ENCODE measurements at places on chromosomes 2 and 18.
A peak's percentile ranks its signal among the peaks of the same experiment; 100 is the strongest.

GRCh38 chr18:24200494-24201290 lies 61.8 kb downstream of the CABYR start:
- no peak for DNase-seq

- no peak for DNase-seq
Observed at GRCh38 chr2:199804831-199805230, 46.2 kb downstream of the FTCDNL1 start.

- peak; percentile 39 for DNase-seq
Observed at GRCh38 chr2:98730053-98730706, 752 bp downstream of the MGAT4A start.

- DNase-seq: no peak
Observed at GRCh38 chr2:211901226-211901846, 637.3 kb downstream of the ERBB4 start.

GRCh38 chr2:5959836-5960820 lies 267.9 kb downstream of the SOX11 start:
- no peak for DNase-seq

GRCh38 chr2:27954771-27955383 lies 64.3 kb downstream of the BABAM2 start:
- peak; percentile 19 for DNase-seq

DNA sequence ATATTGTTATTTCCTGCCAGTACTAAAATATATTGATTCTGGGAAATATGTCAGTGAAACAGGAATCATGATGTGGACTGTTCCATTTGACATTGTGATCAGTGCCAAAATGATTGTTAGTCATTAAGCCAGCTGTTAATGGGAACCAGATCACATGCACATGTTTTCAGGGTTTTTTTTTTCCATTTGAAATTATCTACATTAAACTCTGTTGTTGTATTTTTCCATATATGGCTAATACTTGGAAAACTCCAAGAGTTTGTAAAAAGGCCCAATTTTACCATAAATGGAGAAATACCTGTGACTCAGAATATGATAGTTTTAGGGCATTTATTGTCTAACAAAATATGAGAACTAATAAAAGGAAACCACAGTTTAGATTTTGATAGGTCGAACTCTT lies 13.4 kb downstream of the ITGAV start:
- no peak for DNase-seq

DNA sequence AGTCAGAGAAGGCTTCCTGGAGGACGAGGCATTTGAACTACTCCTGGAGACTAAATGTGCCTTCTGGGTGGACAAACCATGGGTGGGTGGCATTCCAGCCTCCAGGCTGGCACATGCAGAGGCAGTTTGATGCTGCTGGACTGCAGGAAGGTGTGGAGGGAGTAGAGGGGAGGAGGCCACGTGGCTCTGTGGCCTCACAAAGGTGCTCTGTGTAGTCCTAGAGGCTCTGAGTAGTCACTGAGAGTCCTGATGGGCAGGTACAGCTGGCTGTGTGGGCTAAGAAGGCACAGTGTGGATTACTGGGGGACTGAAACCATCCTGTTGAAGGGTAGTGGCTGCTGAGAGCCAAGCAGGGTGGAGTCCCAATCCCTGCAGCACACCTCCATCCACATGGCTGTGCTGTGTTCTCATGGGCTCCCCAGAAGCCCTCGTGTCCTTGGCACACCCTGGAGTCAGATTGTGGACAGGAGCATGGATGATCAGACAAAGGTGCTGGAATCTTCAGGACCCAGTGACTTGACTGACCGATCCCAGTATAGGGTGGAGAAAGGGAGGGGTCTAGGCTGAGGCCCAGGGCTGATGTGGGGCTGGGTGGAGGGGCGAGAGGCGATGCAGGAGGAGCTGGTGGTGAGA lies 87.4 kb upstream of the HS6ST1 start:
- DNase-seq: no peak

DNA sequence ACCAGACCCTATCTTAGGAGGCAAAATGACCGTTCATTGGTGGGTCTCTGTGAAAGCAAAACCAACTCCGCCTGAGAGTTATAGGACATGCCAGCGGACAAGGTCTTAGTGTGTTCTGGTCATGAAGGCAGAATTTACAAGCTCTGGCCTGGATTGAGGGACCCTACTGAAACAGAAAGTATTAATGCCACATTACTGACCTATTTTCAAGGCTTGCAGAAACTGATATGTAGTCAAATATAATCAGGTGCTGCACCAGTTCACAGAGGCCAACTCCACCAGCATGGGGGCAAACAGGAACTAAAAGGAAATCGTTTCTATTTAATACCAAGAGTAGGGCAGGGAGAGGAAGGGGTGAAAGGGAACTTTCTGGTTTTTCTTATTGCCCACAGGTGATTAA lies 19.7 kb downstream of the TYMS start:
- no peak for DNase-seq

- DNase-seq: no peak
Observed at GRCh38 chr18:46754661-46755292, 2.1 kb downstream of the ST8SIA5 start.

DNA sequence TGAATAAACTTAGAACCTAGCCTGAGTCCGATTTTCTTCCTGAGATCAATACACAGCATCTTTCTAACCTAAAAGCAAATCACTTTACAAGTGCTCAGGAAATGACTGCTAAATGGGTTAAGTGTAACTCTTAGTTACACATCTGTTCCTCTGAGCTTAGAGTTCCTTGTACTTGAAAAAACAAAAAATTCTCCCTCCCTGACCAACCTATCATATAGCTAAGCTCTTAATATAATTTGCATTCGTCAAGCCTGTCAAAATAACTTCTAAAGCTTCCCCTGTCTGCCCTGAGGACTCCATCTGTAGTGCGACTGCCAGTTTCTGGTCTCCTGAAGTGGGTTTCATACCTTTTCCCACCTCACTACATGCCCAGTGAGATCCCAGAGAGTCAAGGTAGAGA lies 190.4 kb downstream of the NCK2 start:
- no peak for DNase-seq

DNA sequence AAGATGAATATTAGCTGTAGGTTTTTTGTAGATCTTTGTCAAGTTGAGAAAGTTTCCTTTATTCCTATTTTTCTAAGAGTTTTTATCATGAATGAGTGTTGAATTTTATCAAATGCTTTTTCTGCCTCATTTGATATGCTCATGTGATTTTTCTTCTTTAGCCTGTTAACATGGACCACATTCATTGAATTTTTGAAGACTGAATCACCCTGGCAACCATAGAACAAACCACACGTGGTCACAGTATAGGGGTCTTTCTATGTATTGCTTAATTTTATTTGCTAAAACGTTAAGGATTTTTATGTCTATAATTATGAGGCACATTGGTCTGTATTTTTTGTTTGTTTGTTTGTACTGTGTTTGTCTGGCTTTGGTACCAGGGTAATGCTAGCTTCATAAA lies 201.7 kb upstream of the CWC22 start:
- DNase-seq: no peak

- DNase-seq: no peak
Observed at GRCh38 chr2:160247296-160248035, 47.4 kb upstream of the ITGB6 start.

DNA sequence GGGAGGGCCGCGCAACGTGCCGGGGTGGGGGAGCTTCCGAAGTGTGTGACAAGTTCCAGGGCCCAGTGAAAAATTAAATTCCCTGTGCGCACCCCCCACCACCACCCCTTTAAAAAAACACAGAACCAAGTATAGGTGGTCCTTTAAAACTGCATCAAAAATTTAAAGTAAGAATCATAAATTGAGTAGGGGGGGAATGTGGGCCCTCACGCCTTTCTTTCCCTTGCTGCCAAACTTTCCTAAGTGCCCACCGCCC lies 2.5 kb downstream of the BCL11A start:
- no peak for DNase-seq

- DNase-seq: no peak
Observed at GRCh38 chr18:22197668-22198067, 28.3 kb downstream of the GATA6 start.

DNA sequence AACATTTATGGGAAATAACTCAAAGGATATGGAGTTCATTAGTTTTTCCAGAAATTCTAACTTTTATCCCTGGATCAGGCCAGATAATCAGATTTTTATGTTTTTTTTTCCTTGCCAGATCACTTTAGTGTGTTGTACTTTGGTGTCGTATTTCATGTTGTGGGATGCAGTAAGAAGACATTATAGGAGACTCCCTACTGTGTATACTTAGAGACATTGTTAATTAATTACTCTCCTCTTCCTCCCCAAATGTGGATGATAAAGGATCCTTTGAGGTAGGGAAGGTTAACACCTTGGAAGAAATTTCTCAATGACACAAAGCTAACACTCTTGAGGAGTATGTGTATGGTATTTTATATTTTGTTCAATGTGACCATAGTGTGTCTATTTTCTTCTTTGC lies 120.5 kb downstream of the LYPD6B start:
- no peak for DNase-seq

DNA sequence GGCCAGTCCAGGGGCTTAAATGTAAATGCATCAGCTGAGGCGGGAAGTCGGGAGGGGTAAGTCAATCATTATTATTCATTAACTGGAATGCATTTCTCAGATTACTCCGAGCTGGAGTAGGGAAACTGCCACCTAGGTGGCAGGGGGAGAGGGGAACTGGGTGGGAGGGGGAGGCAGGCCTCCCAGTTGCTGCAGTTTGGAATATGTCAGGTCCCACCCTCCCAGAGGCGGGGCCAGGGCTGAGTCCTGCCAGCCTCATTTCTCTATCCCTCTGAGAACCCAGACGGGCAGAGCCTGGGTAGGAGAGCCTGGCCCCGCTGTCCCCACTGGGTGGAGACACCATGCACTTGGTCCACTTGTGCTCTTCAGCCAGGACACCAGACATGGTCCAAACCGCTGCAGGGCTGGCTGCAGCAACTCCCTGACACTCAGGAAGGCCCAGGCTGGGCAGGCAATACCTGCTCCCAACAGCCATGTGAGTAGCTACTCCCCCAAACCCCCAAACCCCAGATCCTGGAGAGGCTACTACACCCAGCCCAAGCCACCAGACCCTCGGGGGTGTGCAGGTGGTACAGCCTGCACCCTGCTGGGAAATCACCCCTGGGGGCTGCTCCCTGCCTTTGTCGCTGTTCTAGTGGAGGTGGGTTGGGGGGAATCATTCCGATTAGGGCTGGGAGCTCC lies at the start of gene GPBAR1:
Gene GPBAR1 (plus strand): TSS at position 274 of the 681 bp plus-strand sequence. CDS start 1,710 bp downstream, outside the sequence.
- no peak for DNase-seq

GRCh38 chr2:77459840-77460239 lies 62.3 kb downstream of the LRRTM4 start:
- DNase-seq: no peak

- no peak for DNase-seq
Observed at GRCh38 chr2:3034856-3035255, 342.8 kb downstream of the EIPR1 start.

DNA sequence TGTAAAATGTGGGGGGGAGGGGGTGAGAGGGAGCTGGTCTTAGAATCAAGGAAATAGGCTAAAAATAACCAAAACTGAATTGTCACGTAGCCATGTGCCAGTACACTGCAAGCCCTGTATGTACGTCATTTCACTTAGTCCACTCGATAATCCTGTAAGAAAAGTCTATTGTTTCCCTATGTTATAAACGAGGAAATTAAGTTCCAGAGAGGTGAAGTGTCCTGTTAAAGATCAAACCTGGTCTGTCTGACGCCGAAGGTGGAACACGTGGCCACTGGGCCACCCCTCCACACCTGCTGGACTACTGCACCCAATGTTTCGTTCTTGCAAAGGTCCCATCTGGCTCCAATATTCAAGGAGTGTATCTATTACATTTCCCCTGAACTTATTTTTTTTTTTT lies 29.6 kb downstream of the TFCP2L1 start:
- DNase-seq: no peak

DNA sequence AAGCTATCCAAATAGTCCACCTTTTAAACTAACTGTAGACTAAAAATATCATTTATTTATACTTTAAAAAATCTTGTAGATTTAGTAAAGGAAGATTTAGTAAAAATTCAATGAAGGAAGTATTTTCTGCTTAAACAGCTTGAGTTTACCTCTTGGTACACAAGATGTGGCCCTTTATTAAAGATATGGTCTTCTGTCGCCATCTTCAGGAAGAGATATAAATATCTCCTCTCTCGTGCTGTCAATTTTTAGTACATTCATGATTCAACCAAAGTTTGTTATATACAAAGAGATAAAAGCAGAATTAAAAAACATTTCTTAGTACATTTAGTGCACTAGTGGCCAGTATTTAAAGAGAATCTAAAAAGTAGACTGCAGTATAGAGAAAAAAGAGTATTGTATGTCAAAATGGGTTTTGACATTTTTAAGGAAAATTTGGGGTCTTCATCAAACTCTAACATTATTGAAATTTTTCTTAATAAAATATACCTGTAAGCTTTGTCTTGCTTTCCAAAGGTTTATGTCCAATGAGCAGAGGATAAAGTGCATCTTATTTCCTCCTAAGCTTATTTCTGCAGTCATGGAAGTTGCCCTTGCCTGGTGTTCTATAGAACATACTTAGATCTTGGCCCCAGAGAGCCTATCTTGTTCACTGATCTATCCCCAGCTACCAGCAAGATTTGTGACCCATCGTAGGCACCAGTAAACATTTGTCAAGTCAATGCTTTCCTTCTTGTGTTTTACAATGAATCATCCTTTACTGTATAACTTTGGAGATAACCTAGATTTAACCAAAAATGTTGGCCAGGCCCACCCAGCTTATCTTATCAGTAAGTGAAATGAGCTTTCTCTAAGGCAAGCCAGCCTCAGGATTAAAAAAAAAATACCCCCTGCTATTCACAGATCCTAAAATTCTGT lies 18.5 kb upstream of the EML6 start:
- DNase-seq: no peak

DNA sequence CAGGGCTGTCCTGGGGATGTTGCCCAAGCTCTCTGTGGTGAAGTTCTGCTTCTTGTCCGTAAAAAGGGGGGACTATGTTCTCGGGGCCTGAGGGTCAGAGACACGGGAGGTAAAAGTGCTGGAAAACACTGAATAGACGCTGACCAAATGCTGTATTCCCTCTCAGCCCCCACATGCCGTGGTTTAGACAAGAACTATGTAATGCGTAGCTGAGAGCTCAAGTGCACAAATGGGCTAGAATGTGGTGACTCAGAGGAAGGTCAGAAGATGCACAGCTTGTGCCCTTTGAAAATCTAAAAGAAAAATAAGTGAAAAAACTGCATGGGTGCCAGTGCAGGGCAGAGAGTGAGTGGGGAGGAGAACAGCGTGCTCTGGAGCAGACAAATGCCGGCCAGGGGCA lies 80.3 kb upstream of the MAP4K4 start:
- DNase-seq: no peak

All from activated T-cell treated with anti-CD3 and anti-CD28 coated beads for 4 hours (primary cell).